Stimulated activated CD8-positive, alpha-beta memory T cell treated with anti-CD3 and anti-CD28 coated beads, Interleukin-7, amount 100 ng/mL, for 24 hours (primary cell): ENCODE measurements at places on chromosomes 5 and 9.

DNA sequence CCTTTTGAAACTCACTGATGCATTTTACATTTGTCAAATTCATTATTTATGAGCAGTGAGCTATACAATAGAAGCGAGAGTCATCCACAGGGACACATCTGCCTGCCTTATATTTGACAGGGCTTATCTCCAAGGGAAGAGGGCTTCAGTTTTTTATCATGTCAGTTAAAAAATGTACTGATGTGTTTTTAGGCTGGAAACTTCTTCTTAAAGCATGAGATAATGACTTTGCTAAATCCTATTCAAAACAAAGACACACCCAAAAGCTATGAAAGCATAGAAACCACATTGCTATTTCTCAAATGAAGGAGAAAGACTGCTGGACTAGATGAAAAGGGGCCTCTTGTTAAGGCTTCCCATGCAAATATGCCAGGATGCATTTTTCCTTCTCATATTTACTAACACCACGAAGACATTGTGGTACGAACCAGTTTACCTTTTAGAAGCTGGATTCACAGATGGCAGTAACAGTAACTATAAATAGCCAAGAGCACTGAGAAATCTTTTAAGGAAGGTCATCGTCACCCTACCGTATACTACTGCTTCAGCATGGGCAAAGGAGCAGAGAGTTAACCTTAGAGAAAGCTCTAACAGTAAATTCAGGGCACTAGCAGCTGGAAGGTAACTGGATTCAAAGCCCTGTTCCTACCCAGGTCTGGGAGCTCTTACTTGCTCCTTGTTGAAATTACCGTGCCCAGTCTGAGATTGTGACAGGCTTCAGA is 86.3 kb upstream of the IFNK start:
- DNase-seq: no peak

DNA sequence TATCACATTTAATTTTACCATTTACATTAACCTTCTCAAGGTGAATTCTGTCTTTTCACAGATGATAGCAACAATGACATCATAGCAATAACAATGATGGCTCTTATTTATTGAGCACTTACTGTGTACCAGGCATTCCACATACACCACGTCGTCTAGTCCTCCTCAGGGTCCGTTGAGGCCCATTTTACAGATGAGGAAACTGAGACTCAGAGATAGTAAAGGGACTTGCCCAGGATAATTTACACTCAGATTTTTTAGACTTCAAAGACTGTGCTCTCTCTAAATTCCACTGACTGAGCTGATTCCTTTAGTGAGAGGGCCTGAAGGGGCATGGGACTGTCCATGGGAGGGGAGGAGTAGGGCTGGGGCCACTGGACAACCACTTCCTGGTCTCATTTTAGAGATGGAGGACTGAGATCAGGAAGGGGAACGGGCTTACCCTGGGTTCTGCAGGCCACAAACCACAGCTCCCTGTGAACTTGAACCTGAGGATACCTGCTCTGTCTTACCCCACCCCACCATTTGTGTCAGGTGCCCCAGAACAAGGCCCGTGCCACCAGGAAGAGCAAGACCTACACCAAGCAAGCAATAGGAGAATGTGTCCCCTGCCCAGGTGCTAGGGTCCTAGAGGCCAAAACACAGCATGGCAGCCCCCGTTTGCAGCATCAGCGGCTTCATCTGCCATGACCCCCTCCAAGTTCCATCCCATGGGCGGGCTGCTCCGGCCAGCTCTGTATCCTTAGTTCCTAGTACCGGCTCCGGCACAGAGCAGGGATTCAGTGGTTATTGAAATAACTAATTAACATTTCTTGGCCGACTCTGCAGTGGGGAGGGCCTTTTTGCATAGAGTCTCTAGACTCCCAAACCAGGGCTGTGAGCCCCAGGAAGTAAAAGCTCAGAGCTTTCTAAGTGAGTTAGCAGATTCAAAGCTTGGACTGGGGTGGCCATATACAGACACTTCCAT is 96.6 kb downstream of the RGS3 start:
- no peak for DNase-seq

GRCh38 chr5:56159521-56159947 is 73.6 kb downstream of the ANKRD55 start:
- no peak for DNase-seq

DNA sequence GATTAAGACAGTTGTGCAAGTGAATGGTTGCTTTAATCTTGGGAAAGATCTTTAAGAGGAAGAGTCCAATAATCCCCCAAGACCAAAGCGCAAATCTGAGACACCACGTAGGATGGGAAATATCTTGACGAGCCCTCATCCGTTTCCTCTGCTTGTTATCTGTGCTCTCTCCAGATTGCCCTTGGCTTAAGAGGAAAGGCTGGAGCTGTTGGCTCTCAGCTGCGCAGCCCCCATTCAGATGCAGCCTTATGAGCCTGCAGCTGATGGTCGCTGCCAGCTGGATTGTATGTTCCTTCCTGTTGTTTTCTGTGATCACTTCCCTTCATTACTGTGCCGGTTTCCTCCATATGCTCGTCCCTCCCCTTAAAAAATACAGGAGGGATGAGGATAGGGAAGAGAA is 47.7 kb downstream of the PWWP2A start:
- no peak for DNase-seq

GRCh38 chr5:168944004-168944403 is 356.9 kb downstream of the SLIT3 start:
- DNase-seq: no peak

DNA sequence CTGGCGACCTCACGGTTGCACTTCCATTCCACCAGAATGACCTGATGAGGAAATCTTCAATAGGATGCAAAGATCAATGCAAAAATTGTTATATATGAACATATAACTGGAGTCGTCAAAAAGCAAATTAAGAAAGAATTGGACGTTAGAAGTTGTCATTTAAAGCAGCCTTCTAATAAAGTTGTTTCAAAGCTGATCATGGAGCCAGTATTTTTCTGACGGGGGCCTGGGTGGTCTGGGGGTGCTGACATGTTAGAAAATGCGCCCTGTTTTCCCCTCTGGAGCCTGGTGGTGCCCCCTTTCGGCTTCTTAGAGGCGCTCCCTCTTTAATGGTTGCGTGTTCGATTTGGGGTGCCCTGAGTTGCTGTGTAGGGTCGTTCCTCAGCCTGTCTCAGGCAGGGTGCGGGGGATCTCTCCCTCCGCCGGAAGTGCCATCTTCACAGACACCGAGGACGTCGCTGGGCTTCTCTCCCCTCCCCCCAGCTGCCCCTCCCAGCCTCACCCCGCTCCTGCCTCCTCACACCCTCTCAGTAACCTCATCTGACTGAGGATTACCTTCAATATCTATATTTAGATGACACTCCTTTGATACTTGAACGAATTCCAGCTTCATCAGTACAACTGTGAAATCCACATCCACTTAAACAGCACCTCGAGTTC is 18.3 kb downstream of the PTGES2 start:
- no peak for DNase-seq

DNA sequence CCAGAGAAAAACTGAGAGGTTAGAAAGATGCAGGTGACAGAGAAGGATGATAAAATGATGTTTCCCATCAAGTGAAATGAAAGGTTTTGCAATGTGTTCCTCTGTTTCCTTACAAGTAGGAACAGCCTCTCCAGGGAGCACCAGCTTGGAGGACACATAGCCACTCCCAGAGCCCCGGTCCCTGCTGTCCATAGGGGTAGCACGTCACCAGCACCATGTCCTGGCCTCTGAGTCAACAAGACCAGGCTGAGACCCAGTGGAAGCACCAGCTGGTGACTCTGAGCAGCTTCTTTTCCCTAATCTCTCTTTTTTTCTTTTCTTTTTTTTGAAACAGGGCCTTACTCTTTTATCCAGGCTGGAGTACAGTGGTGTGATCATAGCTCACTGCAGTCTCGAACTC is 19.4 kb upstream of the HMCN2 start:
- DNase-seq: no peak

DNA sequence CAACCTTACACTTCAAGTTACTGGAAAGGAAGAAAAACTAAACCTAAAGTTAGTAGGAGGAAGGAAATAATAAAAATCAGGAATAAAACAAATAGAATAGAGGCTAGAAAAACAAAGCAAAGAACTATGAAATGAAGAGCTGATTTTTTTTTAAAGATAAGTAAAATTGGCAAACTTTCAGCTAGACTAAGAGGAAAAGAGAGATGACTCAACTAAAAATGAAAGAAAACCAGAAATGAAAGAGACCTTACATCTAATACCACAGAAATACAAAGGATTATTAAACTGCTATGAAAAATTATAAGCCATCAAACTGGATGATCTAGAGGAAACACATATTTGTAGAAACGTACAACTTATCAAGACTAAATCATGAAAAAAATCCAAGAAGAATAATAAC is 60.0 kb downstream of the PRRC1 start:
- DNase-seq: no peak

GRCh38 chr9:91060520-91061343 is 259.1 kb downstream of the SYK start:
- DNase-seq: no peak

- DNase-seq: no peak
These were observed 342.2 kb upstream of the RFX3 start for GRCh38 chr9:3868012-3868411.

- no peak for DNase-seq
These were observed 156.6 kb downstream of the MPDZ start for GRCh38 chr9:13122756-13123369.

GRCh38 chr9:126461029-126461428 is 134.4 kb downstream of the MVB12B start:
- DNase-seq: no peak

DNA sequence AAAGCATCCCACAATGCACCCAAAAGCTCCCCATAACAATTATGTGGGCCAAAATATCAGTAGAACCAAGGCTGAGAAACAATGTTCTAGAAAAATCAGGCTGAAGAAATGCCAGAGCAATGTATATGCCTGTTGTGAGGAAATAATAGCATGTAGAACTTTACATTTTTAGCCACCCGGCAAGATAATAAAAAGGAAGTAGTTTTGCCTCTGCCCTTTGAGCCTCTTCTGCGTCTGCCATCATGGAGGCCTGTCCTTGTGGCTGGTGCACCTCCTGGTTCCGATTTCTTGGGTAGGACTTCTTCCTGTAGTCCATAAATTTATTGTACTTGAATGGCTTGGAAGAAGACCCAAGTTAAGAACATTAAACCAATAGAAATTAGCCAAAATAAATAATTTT is 38.9 kb upstream of the TNFAIP8 start:
- DNase-seq: no peak

- DNase-seq: no peak
These were observed 94.0 kb downstream of the CAVIN4 start for GRCh38 chr9:100671898-100672297.

DNA sequence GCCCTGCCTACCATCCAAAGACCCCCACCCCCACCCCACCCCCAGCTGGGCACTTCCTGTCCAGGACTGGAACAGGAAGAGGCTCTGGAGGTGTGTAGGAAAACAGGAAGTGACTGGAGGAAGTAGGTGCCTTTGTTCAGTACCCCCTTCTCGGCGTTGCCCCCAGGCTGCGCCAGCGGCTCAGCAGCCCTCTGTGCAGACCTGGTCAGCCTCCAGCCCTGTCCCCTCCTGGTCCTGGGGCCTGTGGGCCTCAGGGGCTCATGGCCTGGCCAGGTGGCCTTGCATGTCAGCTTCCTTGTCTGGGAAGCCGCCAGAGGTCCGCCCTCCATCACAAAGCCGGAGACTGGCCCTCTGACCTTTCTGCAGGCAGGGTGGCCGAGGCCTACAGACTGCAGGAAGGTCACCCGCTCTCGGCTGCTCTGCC is 26.0 kb downstream of the FLT4 start:
- no peak for DNase-seq

GRCh38 chr5:4313138-4313537 is 717.5 kb downstream of the IRX1 start:
- DNase-seq: no peak

DNA sequence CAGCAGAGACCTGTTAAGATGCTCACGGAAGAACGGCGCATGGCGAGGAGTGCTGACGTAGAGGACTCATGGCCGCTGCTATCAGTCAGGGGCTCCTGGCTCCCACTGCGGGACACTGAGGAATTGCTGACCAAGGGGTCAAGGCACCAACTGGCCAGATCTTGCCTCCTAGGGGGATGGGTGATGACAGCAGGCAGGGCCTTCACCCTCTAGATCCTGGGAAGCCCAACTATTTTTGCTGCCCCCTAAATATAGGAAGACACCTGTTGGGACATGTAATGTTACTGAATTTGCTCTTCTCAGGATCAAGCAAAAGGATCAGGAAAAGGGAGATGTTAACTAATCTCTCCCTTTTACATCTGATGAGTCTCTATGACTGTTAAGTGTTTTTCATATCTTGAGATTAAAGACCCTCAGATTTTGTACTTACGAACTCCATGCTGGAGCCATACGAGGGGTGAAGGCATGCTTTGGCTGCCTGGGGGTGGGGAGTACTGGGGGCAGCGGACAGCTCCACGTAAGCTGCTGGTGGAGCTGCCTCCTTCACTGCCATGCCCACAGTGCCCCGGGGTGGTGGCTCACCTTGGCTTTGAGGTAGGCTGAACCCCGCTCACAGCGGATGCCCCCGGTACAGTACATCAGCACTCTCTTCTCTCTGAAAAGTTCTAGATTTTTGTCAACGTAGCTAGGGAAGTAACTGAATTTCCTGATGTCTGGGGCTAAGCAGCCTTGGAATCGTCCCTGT is 28.1 kb downstream of the TSTD2 start:
- DNase-seq: no peak

GRCh38 chr9:87119328-87119881 is 172.1 kb upstream of the GAS1 start:
- no peak for DNase-seq

GRCh38 chr9:72635197-72635596 is 113.8 kb downstream of the TMC1 start:
- no peak for DNase-seq

DNA sequence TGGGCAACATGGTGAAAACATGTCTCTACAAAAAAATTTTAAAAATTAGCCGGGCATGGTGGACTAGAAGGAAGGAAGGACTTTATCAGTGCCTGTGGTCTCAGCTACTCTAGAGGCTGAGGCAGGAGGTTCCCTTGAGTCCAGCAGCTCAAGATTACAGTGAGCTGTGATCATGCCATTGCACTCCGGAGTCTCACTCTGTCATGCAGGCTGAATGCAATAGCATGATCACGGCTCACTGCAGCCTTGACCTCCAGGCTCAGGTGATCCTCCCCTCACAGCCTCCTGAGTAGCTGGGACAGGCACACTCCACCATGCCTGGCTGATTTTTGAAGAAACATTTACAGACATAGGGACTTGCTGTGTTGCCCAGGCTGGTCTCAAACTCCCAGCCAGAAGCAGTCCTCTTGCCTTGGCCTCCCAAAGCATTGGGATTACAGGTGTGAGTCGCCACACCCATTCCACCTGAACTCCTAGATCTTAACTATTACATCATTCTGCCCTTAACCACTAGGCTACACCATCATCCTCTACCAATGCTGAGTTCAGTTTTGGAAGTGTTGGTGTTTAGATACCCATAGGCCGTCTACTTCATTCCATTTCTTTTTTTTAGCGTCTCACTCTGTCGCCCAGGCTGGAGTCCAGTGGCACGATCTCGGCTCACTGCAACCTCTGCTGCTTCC is 2.0 kb upstream of the URM1 start:
- DNase-seq: no peak

- DNase-seq: no peak
These were observed 61.4 kb downstream of the FOXD1 start for GRCh38 chr5:73387149-73387591.
